GM18507 (cell line): ENCODE measurements at places on chromosomes 13 and 19.

- DNase-seq = no peak
Measured at GRCh38 chr13:25175026-25175425, 2.9 kb upstream of the AMER2 start.

DNA sequence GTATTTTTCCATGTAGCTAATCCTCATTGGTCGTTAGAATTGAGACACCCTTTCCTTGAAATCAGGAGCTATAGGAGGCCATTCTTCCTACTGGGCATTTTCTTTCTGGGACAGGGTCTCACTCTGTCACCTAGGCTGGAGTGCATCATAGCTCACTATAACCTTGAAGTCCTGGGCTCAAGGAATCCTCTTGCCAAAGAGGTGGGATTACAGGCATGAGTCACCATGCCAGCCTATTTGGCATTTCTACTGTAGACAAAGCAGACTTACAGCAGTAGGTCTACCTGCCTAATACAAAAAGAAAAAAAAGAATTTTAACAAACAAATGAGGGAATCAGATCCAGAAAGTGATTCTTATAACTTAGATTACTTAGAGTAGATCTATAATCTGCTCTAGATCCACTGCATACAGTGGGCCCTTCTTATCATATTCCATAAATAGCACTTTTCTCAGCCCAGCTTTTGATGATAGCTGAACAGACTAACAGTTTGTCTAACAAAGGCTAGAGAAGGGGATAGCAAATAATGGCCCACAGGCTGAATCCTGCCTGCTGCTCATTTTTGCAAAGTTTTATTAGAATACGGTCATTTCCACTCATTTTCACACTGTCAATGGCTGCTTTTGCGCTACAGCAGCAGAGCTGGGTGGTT is 36.7 kb upstream of the USPL1 start:
- no peak for DNase-seq

DNA sequence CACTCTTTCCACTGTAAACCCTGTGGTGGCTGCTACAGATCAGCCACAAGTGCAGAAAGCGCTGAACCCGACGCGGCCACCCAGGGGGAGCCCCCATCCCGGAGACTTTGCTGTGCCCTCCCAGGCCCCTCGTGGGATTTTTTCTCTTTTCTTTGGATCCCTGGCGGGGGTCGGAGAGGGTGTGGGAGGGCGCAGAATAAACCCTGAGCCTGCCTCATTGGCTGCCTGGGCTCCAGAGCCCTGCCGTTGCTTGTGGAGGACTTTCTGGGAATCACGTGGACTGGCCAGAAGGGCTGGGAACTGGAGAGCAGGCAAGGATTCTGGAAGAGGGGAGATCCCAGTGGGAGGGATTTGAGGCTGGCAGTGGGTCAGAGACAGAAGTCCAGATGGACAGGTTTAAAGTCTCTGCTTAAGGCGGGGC is 24.9 kb downstream of the GADD45B start:
- DNase-seq = no peak

- no peak for DNase-seq
Measured at GRCh38 chr19:58021541-58022282, 12.1 kb upstream of the ZSCAN1 start.

- no peak for DNase-seq
Measured at GRCh38 chr19:12611361-12611699, 610 bp downstream of the ZNF791 start.

- no peak for DNase-seq
Measured at GRCh38 chr13:73960474-73960873, 173.7 kb downstream of the KLF12 start.

DNA sequence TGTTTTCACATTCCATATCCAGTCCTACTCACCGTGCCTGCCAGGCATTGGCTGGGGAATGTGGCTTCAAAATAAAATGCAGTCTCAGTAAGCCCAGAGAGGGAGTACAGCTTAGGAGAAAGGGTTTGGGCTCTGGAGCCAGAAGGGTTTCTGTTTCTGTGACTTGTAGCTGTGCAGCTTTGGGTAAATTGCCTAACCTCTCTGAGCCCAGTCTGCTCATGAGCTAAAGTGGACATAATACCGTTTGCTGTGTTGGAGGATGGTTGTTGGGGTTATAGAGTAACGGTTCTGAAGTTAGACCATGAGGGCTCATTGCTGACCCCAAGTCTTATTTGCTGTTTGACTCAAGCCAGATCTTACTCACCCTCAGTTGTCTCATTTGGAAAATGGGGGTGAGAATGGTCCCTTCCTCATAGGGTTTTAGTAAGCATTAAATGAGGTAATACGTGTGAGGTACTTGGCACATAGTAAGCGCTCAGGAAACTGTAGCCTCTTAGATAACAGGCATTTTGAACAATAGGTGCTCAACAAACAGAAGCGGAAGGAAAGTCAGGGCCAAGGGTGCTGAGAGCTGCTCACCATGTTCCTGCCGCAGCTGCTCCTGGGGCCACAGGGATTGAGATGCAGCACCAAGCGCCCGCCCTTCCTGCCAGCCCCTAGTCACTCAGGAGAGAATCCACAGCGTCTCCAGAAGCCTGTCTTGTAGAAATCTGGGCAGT is 45.5 kb downstream of the C13orf42 start:
- no peak for DNase-seq

DNA sequence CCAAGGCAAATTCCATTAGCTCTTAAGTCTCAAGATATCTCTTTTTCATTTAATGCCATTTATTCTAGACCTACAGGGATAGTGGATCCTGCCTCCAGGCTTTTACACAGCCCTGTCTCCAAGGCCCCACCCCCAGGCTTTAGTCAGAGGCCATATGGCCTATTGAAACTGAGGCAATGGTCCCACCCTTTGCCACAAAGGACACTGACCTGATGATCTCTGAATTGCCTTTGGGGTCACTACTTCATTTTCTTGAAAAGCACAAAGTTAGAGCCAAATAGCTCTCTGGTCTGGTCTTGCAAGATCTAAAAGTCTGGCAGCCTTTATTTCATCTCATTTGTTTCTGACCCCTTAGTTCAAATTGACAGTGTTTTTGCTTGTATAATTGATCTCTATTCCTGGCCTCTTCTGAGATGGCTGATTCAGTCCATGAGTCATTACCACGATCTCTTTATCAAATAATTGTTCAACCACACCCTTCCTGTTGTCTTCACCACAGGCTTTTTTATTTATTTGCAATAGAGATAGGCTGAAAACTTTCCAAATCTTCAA is 209.8 kb downstream of the FGF14 start:
- DNase-seq = no peak

- DNase-seq = no peak
Measured at GRCh38 chr19:33781415-33781935, 15.2 kb upstream of the KCTD15 start.

GRCh38 chr19:8585894-8586750 is 8.9 kb upstream of the MYO1F start:
- DNase-seq = no peak

DNA sequence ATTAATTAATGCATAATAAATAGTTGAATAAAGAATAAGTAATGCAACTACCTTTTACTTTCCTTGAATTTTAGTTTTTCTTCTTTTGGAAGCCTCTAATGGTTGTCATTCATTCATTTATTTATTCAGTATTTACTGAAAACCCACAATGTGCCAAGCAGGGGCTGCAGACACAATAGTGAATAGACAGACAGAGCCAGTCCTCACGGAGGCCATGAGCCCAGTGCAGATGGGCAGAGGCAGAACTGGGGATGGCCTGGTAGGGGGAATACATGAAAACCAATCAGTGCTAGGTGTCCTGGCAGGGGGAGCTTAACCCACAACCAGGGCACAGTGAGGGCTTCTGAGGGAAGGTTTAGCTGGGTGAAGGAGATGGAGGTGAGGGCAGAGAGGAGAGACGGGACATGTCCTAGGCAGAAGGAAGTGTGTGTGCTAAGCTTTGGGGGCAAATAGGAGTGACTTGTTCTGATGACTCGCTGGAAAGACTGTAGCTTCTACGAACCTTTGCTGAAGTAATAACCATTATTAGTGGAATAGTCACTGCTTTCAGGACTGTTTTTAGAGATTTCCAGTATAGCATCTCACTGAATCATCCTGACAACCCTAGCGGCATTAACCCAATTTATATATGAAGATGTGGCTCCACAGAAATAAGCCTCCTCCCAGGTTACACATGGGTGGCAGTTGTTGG is 55.9 kb downstream of the ERCC5 start:
- no peak for DNase-seq

DNA sequence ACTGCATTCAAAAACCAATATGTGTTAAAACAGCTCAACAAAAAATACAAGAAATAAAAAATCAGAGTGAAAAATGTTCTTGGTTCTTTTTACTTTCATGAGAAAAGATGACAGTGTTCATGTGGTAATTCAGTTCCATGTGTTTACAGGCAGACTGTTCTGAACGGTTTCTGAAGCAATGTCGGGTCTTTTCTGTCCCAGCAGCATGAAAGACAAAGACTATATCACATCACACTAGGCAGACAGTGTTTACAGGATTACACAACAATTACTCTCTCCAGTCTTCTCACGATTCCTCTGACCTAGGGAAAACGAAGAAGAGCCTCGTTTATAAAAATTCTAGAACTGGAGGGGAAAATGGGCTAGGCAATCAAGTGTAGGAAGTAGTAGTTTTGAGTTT is 83.4 kb downstream of the UBL3 start:
- no peak for DNase-seq

DNA sequence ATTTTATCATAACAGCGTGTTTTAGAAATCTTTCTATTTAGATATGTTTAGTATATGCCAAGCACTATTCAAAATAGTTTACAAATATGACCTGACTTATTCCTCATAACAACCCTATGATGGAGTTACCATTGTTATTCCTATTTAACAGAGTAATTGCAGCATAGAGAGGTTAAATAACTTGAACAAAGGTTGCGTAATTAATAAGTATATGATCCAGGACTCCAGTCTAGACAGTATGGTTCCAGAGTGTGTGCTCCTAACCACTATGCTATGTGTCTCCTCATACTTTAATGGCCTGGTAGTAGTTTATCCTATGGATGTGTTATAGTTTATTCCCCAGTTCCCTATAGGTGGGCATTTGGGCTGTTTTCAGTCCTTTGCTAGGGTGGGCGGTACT is 145.3 kb downstream of the PAN3 start:
- no peak for DNase-seq

- DNase-seq = no peak
Measured at GRCh38 chr13:110164706-110165105, 142.3 kb downstream of the COL4A1 start.

- DNase-seq = no peak
Measured at GRCh38 chr13:27973961-27974662, 5.0 kb upstream of the CDX2 start.

GRCh38 chr19:904545-904944 is 8.5 kb downstream of the R3HDM4 start:
- no peak for DNase-seq

- DNase-seq = no peak
Measured at GRCh38 chr13:28318496-28318895, 176.4 kb downstream of the FLT1 start.

DNA sequence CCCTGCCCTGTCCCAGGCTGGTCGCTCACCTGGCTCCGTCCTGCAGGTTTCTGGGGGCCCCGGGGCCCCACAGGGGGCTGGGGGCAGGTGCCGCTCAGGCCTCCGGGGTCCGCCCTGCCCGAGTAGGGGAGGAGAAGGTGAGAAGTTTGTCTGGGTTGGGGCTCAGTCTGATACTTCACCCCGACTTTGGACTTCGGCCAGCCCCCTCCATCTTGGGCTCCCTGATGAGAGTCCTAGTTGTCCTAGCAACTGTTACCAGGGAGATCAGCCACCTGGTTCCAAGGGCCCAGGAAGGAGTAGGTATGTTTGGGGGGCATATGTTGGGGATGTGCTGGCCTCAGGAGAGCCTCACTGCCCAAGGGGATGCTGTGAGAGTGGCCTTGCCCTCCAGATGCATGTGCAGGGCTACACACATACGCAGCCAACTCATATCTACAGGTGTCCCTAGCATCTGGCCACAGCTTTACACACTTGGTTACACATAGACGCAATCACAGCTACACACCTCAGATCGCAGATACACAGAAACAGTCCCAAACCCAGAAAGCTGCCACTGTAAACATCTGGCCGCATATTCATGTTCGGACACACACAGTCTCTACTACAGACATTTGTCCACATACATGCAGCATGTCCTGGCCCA is 3.4 kb downstream of the NUMBL start:
- no peak for DNase-seq

DNA sequence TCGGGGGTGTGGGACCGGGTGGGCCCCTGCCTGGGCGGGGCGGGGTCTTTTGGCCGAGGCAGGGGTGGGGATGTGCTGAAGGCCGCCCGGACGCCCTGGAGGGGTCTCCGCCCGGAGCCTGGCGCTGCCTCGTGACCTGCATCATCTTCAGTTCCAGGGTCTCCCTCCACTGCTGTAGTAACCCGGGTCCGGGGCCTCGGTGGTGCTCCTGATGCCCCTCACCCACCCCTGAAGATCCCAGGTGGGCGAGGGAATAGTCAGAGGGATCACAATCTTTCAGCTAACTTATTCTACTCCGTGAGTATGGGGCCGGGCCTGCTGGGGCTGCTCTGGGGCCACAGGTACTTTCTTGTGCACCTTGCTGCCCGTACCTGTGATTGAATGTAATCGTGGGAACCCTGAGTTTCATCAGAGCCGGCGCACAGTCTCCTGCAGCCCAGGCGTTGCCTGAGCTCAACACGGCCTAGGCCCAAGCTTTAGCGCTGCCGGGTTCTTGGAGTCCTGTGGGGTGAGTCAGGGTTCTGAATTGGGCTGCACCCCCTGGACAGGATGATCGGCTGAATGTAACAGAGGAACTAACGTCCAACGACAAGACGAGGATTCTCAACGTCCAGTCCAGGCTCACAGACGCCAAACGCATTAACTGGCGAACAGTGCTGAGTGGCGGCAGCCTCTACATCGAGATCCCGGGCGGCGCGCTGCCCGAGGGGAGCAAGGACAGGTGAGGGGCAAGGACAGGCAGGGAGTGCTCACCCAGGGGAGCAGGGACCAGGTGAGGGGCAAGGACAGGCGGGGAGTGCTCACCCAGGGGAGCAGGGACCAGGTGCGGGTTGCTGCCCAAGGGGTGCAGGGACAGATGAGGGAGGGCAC is 10.5 kb downstream of the PEAK3 start:
- DNase-seq = no peak

- DNase-seq = no peak
Measured at GRCh38 chr13:60369242-60369641, 27.8 kb upstream of the TDRD3 start.

DNA sequence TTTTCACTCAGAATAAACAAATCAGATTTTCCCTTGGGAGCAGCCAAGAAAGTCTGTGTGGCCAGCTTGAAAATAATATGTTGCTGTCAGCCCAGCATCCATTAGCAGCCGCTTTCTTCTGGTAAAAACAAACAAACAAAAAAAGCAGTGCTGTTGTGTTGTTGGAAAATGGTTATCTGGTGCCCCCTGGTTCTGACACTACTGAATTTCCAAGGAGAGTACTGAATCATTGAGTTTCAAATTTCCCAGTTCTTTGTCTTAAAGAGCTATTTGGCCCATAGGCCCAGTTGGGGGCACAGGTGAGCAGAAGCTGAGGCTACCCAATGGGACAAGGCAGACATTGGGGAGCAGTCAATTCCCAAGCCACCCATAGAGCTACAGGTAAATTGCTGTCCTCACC is 995.9 kb downstream of the UQCRFS1 start:
- DNase-seq = no peak

GRCh38 chr19:47098608-47099007 is 15.0 kb downstream of the ZC3H4 start:
- DNase-seq = no peak

GRCh38 chr13:23991119-23991518 is 93.8 kb upstream of the C1QTNF9B start:
- no peak for DNase-seq

- no peak for DNase-seq
Measured at GRCh38 chr13:110518571-110518970, 43.0 kb downstream of the RAB20 start.
